ENCODE measurements at places on chromosomes 11 and 22. TPM values are rescaled to one million over a fixed set of nuclear protein-coding genes. Genes with fewer than 3 reads are reported as not detected.

GAS2L1 gene
- 17.2 TPM for total RNA-seq

TEX54 gene
- not detected for total RNA-seq

WNT11 gene
- total RNA-seq: 18.2 TPM

DNA sequence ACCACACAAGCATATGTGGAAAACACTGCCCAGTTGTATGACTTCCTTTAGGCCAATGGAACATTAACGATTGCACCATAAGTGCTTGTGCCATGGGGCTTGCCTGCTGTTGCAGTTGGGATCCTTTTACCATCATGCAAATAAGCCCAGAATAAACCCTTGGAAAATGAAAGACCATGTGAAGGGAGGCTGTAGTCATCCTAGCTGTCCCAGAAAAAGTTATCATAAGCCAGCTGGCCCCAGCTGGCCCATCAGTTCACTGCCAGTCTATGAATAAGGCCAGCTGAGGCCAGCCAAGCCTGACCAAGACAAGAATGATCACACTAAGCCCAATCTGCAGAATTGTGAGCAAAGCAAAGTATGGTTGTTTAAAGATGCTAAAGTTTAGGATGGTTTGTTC lies 253.9 kb upstream of the ARHGAP20 start:
- peaks cover 8% of the 10 kb centered on the region for H3K4me1 ChIP-seq
- H3K36me3 ChIP-seq: no peaks in the 10 kb centered on the region
- DNase-seq: no peak
- H3K4me3 ChIP-seq: no peak overlapping the region

DNA sequence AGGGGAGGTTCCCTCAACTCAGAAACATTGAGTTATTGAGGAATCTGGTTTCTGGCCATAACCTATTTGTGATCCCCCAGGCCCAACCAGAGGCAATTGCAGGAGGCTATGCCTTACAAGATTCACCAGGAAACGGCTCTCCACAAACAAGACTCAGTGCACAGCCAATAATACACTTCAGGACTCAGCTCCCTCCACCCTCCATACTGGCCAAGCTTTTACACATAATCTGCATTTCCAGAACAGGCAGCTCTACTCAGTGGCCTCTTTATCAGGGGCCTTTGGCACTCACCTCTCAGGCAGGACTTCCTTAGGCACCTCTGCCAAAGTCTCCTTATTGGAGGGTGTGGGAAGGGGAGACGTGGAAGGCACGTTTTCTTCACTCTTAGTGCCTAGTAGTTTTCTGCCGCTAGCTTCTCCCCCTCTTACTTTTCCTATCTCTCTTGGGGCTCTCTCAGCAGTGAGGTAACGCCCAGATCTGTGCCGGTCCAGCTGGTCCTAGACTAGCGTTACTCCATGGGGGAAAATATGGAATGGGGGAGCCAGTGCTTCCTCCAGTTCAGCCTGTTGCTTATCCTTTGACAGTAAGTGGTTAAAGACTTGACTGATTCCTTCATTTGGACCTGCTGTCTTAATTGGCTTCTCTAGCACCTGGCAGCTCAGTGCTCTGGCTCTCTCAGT lies 62.8 kb upstream of the ANO3 start:
- DNase-seq: no peak
- H3K27me3 ChIP-seq: no peaks in the 10 kb centered on the region
- H3K27ac ChIP-seq: no peak overlapping the region
- H3K4me1 ChIP-seq: no peaks in the 10 kb centered on the region
- no peaks in the 10 kb centered on the region for H3K36me3 ChIP-seq

DNA sequence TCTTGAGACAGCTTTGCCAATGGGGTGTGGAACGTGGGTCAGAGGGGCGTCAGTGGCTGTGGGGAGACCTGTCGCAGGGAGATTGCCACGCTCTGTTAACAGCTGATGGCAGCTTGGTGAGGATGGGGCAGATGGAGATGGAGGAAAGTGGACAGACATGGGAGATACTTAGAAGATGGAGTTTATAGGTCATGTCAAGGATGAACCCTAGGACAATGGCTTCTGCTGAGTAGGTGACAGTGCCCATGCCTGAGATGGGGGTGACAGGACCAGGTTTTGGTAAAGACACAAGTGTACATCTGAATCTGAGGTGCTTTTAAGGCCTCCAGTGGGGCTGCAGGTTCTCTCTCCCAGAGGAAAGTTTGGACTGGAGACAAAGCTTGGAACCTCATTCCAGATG lies 51.5 kb upstream of the ACCSL start:
- no peaks in the 10 kb centered on the region for H3K36me3 ChIP-seq
- H3K27me3 ChIP-seq: peaks cover 12% of the 10 kb centered on the region
- H3K27ac ChIP-seq: no peak overlapping the region

GRCh38 chr11:60974726-60975125 lies 3.2 kb downstream of the CD6 start:
- no peaks in the 10 kb centered on the region for H3K36me3 ChIP-seq
- no peaks in the 10 kb centered on the region for H3K4me1 ChIP-seq
- H3K27me3 ChIP-seq: no peaks in the 10 kb centered on the region
- no peak for DNase-seq
- H3K4me3 ChIP-seq: no peak overlapping the region

All from type B pancreatic cell (in vitro differentiated cells).